ENCODE measurements at places on chromosomes 4 and X.

DNA sequence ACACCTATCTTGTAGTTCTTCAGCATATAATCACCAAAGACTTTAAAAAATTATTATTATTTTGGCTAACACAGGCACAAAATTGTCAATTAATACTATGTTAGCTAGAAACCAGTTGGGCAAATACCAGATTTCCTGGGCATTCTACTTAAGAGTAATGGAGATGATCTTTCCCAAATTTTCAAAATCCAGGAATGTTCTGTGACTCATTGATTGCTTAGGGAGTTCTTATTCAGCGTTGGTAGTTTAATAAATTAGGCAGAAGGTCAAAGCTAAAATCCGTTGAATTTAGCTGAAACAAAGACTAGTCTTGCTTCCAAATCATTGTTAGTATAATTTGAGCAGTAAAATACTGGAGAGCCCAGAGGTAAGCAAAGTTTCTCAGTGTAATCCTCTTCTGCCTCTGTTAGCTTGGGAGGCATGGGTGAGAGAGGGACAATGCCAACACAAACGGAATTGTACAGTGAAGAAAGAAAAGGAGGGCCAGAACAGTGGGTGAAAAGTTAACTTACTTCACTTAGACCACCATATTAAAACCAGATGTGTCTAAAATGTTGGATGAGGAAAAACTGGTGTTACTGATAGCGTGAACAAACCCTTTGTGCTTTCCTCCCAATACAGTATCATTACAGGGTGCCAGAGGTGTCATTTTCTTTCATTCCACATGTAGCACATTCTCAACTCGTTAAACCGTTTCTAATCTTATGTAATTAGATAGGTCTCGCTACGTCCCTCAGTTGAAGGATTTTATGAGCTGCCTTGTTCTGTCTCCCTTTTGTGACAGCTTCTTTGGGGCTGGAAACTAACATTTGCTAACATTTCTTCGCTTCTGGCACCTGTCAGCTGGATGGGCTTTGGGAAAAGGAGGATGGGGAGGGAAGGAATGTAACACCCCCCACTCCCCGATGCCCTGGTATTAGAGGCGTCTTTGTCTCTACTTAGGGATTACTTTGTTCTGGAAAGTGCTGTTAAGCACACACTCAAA lies 87.4 kb upstream of the CITED1 start:
- DNase-seq, result no peak

GRCh38 chr4:20901851-20902250 lies 201.6 kb downstream of the PACRGL start:
- DNase-seq, result no peak

GRCh38 chrX:106247162-106247561 lies 79.1 kb downstream of the PWWP3B start:
- DNase-seq, result no peak

DNA sequence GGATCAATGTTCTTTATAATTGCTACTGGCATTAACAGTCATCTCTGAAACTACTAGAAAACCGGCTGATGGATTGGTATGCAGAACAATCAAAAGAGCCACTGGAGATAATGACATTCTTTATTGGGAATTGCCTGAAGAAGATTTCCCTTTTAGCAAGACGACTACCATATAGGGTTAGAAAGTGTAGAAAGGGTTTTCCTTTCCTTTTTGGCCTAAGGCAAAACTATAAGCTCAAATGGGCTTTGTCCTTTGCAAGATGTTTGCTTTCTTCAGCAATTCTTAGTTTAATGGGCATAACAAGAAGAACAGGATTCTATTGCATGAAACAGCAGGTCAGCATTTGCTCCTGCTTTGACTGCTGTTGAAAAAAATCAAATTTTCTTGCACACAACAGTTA lies 214.2 kb upstream of the PCDH10 start:
- DNase-seq, result no peak

- DNase-seq, result no peak
These were observed 317.4 kb downstream of the ASMT start for GRCh38 chrX:1932231-1932630.

GRCh38 chr4:11416071-11416766 lies 12.5 kb downstream of the HS3ST1 start:
- no peak for DNase-seq
